KBM-7 (cell line): ENCODE measurements at places on chromosomes 12 and 14.
A peak's percentile ranks its signal among the peaks of the same experiment; 100 is the strongest.

DNA sequence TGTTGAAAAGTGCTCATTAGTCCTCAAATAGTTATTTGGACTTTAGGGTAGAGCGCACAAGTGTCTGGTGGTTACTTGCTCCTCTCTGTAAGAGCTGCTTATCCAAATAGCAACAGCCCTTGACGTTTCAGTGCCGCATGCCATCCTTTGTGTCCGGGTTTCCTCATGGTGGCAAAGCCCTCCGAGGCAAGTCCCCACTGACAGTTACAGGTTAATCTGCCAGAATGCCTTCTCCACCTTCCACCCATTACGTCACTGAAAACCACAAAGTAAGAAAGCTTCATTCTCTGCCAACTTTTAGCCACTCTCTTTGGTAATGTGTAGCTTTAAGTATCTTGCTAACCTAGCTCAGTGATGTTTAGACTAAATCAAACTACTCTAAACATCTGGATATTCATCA lies 78.6 kb downstream of the POLR3B start:
- no peak for DNase-seq

GRCh38 chr14:54565785-54566409 lies 1.0 kb upstream of the SAMD4A start:
- DNase-seq: peak; percentile 63

DNA sequence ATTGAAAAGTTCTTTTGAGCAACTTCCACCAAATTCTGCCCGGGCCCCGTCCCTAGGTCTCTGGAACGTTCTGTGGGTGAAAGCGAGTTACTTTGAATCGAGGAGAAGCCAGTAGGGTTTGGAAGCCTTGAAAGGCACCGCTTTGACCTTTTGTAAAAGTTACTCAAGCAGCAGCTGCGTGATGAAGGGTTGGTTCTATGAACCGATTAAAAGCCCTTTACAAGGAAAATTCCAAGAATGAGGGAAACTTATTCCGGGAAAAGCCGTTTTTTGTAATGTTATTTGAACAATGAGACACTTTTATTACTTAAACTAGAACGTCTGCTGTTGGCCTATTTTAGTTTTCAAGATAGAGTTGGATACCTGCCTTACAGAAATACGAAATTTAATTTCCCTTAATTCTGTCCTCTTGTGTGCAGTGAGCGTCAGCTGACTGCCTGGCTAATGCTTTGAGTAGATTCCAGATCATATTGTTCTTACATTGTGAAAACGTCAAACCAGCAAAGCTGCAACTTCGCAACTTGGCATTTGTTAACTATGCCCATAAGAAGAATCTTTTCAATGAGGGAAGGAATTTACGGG lies 906 bp downstream of the LARP4 start:
- peak; percentile 53 for DNase-seq

DNA sequence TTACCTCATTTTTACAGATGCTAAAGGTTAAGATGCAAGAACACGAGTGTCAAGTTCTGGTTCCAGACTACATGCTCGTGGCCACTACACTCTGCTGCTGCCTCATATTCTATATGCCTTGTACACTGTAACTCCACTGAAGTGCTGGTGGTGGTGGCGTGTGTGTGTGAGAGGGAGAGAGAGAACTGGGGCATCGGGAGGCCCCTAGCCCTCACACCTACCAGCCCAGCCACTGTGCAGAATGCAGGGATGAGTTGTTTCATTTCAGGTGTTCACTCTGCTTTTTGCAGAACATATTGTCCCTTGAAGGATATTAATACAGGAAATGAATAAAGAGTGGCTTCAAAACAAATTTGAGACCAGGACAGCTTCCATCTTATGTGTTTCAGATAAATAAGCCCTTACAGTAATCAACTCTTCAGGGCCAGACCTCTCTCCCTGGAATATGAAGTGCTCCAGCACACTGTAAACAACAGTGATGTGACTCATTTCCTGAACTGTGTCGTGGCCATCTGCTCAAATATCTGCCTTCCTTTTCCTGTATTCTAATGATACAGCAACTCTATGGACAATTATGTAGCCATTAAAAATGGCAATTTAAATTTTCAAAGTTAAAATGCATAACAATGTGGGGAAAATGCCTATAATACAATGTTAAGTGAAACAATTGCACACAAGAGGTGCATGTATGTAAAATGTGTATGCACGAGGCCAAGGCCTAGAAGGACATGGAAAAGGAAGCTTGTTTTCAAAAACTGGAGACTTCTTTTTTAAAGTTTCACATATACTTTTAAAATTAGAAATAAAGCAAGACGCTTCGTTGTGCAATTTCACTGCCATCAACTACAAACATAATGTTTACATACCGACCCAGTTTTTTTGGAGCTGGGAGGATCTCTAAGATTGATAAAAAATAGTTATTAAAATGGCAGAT lies 215.4 kb downstream of the PELI2 start:
- DNase-seq: peak; percentile 70

- DNase-seq: no peak
Measured at GRCh38 chr14:44341116-44341515, 166.0 kb downstream of the FSCB start.

- DNase-seq: no peak
Measured at GRCh38 chr12:7434670-7435069, 9.3 kb downstream of the CD163L1 start.

GRCh38 chr14:105855246-105855892 lies 329.0 kb downstream of the TMEM121 start:
- no peak for DNase-seq

- DNase-seq: no peak
Measured at GRCh38 chr12:47097276-47097896, 17.6 kb upstream of the AMIGO2 start.

GRCh38 chr12:108000111-108000510 lies 129.0 kb upstream of the WSCD2 start:
- no peak for DNase-seq

GRCh38 chr14:92922155-92922735 lies 705 bp upstream of the CHGA start:
- DNase-seq: no peak

DNA sequence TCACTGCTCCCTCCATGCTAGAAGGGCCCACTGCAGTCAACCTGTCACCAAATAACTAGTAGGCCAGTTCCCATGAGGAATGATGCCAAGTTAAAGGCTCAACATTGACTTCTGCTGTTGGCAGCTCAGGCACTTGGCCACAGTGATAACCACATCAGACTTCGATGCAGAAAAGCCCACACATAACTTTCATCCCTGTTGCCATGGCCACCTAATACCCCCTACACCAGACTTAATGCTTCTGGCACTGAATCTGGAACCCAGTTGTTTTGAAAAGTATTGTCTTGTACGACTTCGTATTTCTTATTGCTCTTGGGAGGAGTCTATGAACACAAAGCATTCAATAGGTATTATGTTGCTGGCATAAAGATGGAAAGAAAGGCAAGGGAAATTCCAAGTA lies 44.3 kb upstream of the HELB start:
- DNase-seq: no peak

GRCh38 chr14:55265197-55265596 lies 6.0 kb upstream of the FBXO34 start:
- DNase-seq: peak; percentile 86

DNA sequence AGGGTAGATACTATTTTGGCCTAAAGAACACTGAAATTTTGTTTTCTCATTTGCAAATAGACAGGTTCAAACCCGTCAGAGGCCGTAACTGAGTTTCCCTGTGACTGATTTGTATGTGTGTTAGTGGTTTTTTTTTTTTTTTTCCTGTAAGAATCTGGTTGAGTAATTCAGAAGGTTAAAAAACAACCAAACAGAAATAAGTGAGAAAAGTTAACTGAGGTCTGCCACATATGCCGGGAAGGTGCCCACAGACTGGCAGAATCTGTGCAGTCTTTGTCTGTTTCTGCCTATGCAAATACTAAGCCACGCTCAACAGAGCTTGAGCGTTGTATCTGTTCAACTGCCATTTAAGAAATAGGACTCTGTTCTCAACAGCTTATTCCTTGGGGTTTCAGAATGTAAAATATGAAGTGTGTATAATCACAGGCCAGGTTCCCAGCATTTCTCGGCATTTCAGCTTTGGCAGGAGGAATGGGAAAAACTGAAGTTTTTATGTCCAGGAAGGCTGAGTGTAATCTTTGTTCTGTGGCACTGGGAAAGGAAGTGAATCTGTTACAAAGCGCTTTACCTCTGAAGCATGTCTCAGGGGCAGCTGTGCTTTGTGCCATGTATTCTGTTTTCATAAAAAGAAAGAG lies 181.9 kb downstream of the PRKCH start:
- DNase-seq: no peak

GRCh38 chr14:75941030-75941429 lies 40.8 kb downstream of the TGFB3 start:
- DNase-seq: no peak

GRCh38 chr12:11728154-11728755 lies 78.8 kb downstream of the ETV6 start:
- no peak for DNase-seq

- DNase-seq: no peak
Measured at GRCh38 chr14:54457609-54457996, 16.4 kb upstream of the CNIH1 start.

GRCh38 chr14:32478050-32478449 lies 149.0 kb downstream of the AKAP6 start:
- DNase-seq: no peak

DNA sequence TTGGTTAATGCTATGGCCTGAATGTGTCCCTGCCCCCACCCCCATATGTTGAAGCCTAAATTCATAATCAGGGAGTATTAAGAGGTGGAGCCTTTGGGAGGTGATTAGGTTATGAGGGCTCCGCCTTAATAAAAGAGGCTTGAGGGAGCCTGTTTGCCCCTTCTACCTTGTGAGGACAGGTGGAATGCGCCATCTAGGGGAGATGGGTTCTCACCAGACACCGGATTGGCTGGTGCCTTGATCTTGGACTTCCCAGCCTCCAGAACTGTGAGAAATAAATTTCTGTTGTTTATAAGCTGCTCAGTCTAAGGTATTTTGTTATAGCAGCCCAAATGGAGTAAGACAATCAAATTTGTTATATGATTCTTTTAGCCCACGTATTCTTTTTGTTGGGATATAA lies 148.3 kb downstream of the PTCSC3 start:
- no peak for DNase-seq

DNA sequence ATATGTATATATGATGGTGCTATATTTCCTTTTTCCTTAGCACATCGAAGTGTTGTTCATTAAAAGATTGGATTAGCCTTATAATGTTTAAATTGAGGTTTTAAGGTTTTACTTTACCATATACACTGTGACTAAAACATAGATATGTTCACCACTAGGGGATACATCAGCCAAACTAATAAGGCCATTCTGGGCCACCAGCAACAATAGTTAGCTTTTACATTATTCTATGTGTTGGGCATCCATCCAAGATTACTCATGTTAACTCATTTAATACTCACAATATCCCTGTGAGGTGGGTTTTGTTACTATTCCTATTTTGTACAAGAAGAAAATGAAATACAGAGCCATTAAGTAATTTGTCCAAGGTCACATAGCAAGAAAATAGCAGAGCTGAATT lies 202.6 kb upstream of the AVPR1A start:
- DNase-seq: no peak

- DNase-seq: no peak
Measured at GRCh38 chr12:72432037-72432604, 160.0 kb downstream of the TRHDE start.

DNA sequence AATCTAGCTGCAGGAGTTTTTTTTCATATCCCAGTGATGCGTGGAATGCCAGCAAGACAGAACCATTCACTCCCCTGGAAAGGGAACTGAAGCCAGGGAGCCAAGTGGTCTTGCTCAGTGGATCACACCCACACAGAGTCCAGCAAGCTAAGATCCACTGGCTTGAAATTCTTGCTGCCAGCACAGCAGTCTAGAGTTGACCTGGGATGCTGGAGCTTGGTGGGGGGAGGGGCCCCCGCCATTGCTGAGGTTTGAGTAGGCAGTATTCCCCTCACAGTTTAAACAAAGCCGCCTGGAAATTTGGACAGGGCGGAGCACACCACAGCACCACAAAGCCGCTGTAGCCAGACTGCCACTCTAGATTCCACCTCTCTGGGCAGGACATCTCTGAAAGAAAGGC lies 86.9 kb upstream of the STXBP6 start:
- no peak for DNase-seq

GRCh38 chr12:93785249-93786010 lies 108.3 kb downstream of the CRADD start:
- no peak for DNase-seq

- no peak for DNase-seq
Measured at GRCh38 chr14:103094406-103095209, at the start of gene EXOC3L4. Gene EXOC3L4 (plus strand): TSS chr14:103094725. CDS start chr14:103100220, 5,495 bp downstream.

GRCh38 chr12:100624571-100624970 lies 51.1 kb downstream of the GAS2L3 start:
- DNase-seq: peak; percentile 28

DNA sequence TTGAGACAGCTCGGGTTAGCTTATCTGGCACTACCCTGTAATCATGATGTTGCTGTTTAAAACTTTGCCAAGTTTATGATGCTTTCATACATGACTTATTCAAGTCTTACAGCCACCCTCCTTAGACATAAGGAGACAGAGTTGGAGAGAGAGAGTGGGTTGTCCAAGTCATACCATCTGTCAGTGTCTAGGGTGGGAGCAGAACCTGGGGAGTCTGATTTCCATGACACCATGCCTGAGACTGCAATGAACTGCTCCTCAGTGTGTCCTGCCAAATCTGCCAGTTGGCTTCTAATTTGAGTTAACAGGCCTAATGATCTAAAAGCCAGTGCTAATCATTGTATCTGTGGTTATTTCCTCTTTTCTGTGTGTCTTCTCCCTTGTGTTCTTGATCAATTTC lies 43.7 kb upstream of the PHC1 start:
- DNase-seq: no peak

DNA sequence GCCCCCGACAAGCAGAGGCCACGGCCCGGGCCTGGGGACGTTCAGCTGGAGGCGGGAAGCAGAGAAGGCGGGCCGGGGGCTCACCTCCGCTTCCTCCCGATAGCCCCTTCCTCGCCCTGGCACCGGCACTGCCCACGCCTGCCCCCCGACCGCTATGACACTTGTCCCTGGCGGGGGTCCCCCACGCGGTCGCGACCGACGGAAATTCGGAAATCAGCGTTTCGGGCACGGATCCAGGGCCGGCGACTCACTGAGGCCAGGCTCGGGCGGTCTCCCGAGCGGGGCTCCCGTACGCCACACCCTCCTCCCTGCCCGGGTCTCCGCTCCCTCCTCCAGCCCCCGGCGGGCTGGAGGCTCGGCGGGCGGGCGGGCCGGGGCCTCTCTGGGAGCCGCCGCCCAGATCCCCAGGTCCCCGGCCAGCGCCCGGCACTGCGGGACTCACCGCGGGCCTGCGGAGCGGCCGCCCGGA lies 581 bp downstream of the PITPNM2 start:
- peak; percentile 14 for DNase-seq

DNA sequence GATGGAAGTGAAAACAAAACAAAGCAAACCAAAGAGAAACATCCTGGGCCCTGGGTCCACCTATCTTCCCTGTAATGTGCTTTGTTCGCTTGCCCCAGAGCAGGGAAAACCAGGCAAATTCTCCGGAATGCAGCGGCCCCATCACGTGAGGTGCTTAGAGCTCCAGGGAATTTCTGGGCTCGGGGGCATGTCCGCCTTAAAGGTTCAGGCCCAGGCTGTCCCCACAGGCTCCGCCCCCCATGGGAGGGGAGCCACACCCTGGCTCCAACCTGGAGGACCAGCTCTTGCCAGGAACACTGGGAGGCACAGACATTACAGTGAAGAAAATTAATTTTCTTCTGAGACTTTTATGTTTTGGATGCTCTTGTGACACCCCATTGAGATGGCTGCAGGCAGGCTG lies 69.9 kb downstream of the RBM19 start:
- no peak for DNase-seq

GRCh38 chr14:89236851-89237250 lies 180.2 kb downstream of the FOXN3 start:
- DNase-seq: no peak
